ENCODE measurements at places on chromosomes 3 and 15.

GRCh38 chr15:80106051-80106450 is 46.6 kb downstream of the ZFAND6 start:
- no peak for DNase-seq

- no peak for DNase-seq
Observed at GRCh38 chr3:20154078-20154477, 31.9 kb downstream of the SGO1 start.

DNA sequence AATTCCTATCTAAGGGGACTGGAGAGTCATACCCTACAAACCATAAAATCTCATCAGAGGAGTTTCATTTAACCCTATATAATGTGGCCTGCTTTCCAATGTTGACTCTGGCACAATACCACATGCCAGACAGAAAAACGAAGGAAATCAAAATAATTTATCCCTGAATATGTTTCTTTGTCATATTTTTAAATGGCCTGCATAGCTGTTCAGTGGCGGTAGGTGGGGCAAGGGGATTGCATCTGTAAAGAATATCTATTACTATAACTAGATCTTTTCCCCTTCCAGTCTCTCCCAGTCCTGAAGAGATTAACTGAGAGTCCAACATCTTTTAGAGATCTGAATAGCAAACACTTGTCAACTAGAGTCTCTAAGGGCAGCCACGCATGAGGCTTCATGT is 278.1 kb upstream of the CTNNB1 start:
- DNase-seq: no peak

- DNase-seq: no peak
Observed at GRCh38 chr3:29067007-29067406, 213.9 kb upstream of the RBMS3 start.

- DNase-seq: no peak
Observed at GRCh38 chr15:66285533-66286280, 7.7 kb upstream of the DIS3L start.
